MG63 (cell line): ENCODE measurements at places on chromosomes 12 and 14. TPM values are rescaled to one million over a fixed set of nuclear protein-coding genes. Genes with fewer than 3 reads are reported as not detected.

DNA sequence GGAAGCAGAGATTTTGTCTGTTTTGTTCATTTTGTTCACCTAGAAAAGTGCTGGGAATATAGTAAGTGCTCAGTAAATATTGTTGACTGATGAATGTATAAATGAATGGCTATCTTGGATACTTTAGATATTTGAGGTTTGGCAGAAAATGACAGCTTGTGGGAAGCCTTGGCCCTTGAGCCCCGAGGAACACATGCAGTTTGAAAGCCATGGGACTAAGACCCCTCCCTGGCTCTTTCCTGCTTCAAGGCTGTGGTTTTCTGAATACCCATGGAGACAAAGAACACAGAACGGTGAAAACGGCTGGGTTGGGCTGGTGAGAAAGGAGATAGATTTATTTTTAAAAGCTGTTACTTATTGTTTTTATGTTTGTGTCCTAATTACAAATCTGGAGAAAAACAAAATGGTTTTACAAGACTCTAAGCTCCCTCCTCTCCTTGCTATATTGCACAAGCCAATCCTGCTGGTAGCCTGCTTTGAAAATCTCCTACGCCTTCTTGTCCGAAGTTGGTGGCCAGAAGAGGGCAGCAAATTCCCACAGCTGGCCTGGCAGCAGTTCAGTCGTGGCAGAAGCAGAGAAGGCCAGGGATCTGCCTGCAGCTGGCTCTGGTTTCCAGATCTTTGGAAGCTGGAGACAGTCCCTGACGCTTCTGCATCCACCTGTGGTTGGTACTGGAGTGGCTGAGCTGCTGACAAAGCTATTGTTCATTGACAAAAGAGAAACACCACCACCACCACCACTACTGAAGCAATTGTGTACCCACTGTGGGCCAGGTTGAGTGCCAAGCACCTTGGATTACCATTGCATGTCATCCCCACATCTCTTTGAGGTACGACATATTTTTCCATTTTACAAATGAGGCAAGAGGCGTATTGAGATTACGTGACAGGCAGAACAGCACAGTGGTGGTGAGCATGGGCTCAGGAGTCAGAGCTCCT lies 5.2 kb upstream of the KRT85 start:
- peak; percentile 77 for DNase-seq

GRCh38 chr14:64891173-64891838 lies 11.6 kb upstream of the SPTB start:
- no peak for DNase-seq

GRCh38 chr12:5017638-5018348 lies 25.9 kb upstream of the KCNA5 start:
- no peak for DNase-seq

DNA sequence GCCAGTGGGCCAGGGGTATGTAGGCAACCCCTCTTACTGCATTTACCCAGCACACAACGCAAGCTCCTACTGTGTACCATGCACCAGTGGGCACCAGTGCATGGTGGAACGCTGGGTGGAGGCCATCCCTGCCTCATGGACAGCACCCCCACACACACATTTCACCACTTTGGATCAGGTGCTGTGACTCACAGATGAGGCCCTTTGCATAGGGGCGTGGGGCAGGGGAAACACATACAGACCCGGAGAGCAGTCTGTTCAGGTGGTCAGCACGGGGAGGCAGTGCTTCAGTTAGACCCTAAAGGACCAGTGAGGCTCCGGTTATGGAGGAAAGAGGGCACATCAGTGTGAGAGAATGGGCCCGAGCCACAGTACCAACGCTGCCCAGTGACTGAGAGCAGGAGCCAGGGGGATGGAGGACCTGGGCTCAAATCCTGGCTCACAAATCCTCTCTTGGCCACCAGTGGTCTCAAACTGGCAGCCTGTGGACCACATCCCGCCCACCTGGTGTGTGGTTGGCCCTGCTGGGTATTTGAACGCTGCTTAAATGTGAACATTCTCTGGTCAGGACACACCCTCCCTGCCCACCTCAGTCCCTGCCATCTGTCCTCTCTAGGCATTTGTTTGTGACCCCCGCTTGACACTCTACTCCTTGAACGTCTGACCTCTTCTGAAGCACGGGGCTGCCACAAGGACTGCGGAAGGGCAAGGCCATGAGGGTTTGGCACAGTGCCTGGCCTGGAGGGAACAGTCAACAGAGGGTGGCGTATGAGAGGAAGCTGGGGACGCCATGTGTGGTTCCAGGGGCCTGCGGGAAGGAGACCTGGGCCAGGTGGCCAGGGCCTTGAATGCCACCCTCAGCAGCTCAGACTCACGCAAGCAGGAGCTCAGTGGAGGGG lies 46.7 kb downstream of the FAM222A start:
- no peak for DNase-seq

Gene CLEC14A
- not detected in 2 replicates for total RNA-seq

DNA sequence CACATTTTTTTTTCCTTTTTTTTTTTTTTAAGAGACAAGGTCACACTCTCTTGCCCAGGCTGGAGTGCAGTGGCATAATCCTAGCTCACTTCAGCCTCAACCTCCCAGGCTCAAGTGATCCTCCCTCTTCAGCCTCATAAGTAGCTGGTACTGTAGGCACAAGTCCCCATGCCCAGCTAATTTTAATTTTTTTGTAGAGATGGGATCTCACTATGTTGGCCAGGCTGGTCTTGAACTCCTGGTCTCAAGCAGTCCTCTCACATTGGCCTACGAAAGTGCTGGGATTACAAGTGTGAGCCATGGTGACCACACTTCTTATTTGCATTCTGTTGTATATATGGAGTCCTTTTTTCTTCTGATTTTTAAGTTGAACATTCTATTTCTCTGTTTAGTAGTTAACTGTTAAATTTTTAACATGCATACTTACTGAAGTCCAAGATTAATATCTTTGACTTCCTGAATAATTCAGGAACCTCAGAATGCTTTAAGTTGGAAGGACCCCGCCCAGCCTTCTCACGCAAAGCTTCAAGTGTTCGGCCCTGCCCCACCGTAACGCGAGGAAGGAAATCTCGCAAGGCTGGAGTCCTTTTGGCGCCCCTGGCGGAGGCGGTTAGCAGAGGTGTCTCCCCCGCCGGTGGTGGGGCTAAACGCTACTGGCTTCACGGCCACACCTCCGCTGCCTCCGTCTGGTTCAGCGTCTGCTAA lies 21.6 kb downstream of the SPATS2 start:
- no peak for DNase-seq

Gene RPGRIP1
- total RNA-seq = not detected in 2 replicates

GRCh38 chr12:92357584-92358261 lies 212.1 kb upstream of the BTG1 start:
- no peak for DNase-seq

DNA sequence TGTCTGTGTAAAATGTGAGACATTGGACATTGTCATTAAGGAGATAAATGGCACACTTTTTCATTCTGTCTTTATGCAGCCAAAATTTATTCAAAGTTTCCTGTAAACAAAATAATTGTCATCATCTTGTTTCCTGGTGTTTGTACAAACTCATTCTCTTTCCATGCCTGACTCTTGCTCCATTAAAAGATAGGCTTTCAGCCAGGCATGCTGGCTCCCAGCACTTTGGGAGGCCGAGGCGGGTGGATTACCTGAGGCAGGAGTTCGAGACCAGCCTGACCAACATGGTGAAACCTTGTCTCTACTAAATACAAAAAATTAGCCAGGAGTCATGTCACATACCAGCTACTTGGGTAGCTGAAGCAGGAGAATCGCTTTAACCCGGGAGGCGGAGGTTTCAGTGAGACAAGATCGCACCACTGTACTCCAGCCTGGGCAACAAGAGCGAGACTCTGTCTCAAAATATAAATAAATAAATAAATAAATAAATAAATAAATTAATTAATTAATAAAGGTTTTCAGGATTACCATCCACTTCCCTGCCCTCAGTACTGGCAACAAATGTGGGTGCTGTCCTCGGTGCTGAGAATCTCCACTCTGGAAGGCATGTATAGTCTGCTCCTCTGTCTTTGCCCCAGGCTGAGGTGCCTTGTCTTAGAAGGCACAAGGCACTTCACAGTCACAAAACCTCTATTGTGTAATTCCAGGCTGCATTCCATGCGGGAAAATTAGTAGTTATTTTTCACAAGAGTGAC lies 83.2 kb downstream of the PAH start:
- peak; percentile 14 for DNase-seq

DNA sequence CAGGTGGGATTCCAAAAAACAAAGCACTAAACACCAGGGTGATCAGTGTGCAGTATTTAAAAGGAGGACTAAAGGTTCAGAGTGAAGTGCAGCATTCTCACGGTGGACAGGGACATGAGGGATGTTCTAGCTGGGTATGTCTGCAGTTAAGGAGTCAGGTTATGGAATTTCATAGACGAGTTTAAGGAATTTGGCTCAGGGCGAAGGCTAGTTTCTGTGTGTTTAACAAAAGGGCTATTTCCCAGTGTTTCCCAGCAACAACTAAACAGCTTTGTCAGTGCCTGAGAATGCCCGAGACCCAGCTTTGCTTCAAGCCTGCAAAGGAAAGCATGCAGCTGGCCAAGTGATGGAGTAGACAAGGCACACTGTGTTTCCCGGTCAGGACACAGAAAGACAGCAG lies 7.0 kb downstream of the KRT1 start:
- DNase-seq = no peak

- peak; percentile 23 for DNase-seq
These were observed 152.8 kb upstream of the MAX start for GRCh38 chr14:65255029-65255545.

DNA sequence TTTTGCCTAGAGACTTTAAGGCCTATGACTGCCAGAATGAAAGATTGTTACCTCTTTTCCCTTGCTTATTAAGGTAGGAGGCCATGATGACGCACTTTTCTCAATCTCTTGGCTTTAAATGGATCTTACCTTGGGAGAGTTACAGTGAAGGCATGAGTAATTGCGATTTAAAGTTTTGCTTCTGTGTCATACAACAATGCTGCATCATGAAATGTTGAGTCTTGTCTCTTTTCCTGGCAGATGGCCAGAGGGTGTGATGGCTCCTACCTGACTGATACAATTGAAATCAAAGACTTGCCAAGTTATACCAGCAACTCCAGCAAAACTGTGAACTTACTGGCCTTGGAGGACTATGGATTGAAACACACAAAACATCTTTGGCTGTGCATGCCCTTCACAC lies 17.2 kb upstream of the LRRK2 start:
- no peak for DNase-seq

Gene SERPINA10
- not detected in 2 replicates for total RNA-seq

Gene RFX4
- total RNA-seq = not detected in 2 replicates

Gene DENR
- total RNA-seq = 19.7 and 26.8 TPM in 2 replicates

Gene A2ML1
- not detected in 2 replicates for total RNA-seq

Gene OTX2
- not detected in 2 replicates for total RNA-seq

- DNase-seq = no peak
These were observed 18.4 kb downstream of the SAV1 start for GRCh38 chr14:50649691-50650090.

- DNase-seq = no peak
These were observed 198.7 kb upstream of the EEA1 start for GRCh38 chr12:93127582-93128331.

DNA sequence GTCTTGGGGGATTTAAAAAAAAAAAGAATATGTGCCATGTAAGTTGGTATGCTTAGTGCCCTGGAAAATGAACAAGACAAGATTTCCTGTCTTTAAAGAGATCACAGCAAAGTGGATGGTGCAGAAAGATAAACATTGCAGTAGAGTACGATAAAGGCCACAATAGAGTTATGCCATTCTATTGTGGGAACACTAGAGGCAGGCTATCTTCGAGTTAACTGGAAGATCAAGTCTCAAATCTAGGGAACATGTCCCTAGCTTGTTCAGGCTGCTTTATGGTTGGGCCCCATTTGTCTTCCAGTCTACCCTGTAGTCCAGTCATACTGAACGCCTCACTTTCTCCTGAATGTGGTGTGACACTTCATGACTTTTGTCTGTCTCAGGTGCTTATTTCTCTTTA lies 18.7 kb upstream of the CCT2 start:
- no peak for DNase-seq

Gene FAIM2
- not detected in 2 replicates for total RNA-seq

DNA sequence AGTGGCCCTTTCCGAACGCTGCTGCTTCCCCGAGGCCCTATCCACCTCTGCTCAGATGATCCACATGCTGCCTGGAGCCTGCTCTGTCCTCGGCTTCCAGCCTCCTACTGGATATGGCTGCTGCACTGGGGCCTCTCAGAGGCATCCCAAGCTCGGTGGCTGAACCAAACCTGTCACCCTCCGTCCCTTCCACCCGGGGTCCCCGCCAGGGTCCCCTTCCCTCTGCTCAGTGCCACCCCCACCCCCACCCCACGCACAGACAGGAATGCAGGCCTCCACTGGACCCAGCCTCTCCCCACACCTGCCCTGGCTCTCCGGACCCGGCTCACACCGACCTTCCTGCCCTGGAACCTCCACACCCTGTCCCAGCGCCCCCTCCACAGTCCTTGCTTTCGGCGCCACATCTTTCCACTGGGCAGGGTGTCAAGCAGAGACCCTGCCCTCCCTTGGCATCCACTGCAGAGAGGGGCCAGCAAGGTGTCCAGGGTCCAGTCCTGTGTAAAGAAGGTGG lies 6.1 kb downstream of the CEP170B start:
- DNase-seq = no peak

Gene THTPA
- 0.84 and 3.3 TPM in 2 replicates for total RNA-seq

- no peak for DNase-seq
These were observed 62.4 kb upstream of the BCL2L14 start for GRCh38 chr12:12008232-12008850.

DNA sequence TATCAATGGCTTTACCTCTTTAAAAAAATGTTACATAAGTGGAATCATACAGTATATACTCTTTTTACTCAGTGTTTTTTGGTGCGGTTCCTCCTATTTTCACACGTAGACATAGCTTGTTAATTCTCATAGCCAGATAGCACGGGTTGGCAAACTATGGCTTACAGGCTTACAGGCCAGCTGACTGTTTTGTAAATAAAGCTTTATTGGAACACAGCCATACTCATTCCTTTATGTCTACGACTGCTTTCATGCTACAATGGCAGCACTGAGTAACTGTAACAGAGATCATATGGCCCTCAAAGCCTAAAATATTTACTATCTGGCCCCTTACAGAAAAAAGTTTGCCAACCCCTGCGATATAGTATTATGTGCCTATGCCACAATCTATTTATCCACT lies 5.8 kb upstream of the DAAM1 start:
- no peak for DNase-seq

DNA sequence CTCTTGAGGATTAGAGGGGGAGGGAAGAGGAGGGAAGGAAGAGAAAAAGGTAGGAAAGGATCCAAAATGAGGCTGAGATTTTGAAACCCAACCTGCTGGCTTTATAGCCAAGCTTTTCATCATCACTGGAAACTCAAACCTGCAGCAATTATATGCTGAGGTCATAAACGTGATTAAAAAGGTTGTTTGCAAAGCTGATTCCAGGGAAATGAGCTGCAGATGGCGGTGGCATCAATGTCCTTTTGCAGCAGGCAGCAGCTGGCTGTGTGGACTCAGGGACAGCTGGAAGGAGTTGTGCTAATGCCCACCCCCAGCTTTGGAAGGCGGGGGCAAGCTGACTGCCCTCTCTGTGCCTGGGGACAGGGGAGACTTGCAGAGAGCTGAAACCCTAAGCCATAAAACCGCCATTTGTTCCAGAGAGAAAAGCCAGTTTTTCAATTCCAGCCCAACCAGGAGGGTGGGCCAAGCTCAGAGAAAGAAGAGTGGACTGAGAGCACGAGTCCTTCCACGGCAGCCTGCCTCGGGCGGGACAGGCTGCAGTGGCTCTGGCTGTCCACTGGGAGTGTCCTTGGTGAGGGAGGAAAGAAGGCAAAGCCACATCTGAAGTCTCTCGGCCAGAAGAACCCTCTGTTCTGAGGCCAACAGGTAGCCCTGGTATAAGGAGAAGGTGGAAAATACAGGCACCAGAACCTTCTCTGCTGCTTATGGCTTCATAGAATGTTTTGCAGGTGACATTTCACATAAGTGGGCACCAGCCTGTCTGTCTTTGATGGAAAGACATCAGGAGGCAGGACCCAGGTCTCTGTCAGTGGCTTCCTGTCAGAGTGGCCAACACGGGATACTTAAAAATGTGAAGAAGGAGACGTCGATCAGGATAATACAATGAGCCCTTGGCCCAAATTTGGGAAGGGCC lies 90.7 kb downstream of the SINHCAF start:
- DNase-seq = peak; percentile 41
